ENCODE measurements at places on chromosomes 6 and 20.

- no peaks in the 10 kb centered on the region for H3K27me3 ChIP-seq
- H3K27ac ChIP-seq = no peak overlapping the region
- peaks cover 1% of the 10 kb centered on the region for H3K36me3 ChIP-seq
- H3K4me3 ChIP-seq = no peak overlapping the region
- no peak for DNase-seq
These were observed 210.5 kb upstream of the SHLD1 start for GRCh38 chr20:5539691-5540090.

DNA sequence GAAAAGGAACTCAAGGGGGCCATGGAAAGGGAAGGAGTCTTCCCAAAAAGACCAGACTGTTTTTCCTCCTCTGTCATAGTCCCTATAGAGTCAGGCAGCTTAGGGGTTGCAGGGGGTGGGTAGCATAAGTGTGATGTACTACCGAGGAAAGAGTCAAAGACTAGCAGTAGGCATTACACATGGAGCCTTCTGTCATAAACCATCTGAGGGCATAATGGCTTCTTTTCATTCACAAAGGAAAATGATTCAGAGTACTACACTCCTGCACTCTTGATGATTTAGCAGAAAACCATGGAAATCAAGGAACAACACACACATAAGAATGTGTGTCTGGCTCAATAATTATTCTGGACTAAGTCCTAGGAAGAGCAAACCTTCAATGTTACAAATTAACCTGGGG, 14.9 kb downstream of the PLN start:
- peak; percentile 23 for DNase-seq
- H3K4me1 ChIP-seq = peaks cover 3% of the 10 kb centered on the region
- peak overlapping the region; percentile 5 for H3K27ac ChIP-seq
- H3K27me3 ChIP-seq = no peaks in the 10 kb centered on the region

DNA sequence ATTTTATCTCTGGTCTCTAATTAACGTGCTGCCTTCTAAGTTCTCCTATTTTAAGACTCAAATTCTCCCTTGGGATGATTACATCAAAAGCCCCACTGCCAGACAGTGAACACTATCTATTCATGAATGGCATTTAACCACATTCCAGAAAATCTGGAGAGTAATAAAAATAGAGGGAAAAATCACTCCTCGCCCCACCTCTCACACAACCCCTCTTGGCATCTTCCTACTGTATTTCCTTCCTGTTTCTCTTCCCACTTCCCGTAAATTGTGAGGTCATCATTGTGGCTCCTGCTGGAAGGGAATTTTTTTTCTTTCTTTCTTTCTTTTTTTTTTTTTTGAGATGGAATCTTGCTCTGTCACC, 31.5 kb downstream of the RAB44 start:
- no peak for DNase-seq
- peaks cover 5% of the 10 kb centered on the region for H3K4me1 ChIP-seq
- no peaks in the 10 kb centered on the region for H3K27me3 ChIP-seq
- no peak overlapping the region for H3K4me3 ChIP-seq

DNA sequence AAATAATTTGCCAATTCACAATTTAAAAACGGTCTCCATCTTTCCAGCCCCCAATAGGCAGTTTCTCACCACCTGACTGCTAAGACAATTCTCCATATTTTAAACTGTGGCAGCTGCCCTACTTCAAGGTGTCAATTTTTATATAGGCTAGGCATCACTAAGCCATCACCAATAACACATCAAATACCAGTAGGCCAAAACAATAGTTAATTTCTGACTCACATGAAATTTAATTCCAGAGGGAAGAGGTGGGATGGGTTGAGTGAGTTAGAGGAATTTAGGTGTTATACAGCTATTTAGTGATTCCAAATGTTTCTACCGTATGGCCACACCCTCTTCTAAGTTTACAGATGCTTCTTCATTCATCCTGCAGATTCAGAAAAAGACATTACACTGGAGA, 49.9 kb downstream of the GFRAL start:
- DNase-seq = no peak
- H3K4me3 ChIP-seq = no peak overlapping the region

DNA sequence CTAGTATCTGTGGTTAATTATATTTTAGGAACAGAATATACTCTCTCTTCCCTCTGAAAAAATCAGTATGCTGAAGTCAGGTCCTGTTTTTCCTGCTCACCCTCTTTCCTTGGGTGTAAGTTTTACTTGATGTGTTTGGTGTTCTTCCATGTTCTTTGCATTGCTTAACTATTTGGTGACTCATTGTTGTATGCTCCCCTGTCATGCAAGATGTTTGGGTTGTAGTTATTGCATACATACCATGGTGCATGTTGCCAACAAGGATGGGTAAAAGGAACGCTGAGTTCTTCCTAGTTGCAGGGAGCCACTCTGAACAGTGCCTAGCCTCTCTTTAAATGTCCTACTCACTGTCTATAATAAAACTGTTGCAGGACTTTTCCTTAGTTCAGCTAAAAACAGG, 207.9 kb upstream of the LAMP5 start:
- no peak overlapping the region for H3K27ac ChIP-seq
- H3K4me3 ChIP-seq = no peak overlapping the region
- peak; percentile 90 for DNase-seq
- peaks cover 5% of the 10 kb centered on the region for H3K4me1 ChIP-seq
- no peaks in the 10 kb centered on the region for H3K36me3 ChIP-seq

DNA sequence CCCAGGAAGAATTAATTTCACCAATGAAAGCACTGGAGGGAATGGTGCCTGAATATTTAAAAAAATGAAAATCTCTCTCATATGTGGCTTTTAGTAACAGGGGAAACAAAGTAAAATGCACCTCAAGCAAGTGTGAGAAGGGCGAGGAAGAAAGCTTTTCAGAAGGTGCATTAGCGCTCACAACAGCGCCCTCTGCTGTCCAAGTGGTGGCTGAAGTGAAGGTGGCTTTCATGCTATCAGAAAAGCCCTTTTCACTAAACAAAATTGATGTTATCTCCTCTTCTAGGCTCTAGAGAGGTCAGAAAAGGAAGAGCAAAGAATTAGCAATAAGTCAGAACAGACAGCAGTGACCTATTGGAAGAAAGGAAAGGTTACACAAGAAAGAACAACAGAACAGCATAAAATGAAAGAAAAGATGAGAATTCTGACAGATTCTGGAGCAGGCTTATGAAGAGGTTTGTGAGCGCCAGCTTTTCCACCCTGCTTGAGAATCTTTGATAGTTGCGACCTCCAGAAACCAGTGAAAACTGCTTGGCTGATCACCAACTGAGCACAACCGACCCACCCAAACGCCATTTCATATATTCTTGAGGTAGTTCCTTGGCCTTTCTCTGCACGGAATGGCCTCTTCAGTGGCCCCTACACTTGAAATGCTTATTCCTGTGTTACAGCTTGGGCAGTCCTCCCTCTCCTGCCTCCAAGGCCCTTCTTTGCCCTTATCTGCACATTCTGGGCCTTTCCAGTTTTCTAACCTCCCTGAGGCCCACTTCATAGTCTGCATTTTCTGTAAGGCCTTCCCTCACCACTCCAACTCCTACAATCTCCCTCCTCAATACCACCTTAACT, 45.3 kb downstream of the SMLR1 start:
- H3K36me3 ChIP-seq = peaks cover 8% of the 10 kb centered on the region
- no peaks in the 10 kb centered on the region for H3K4me1 ChIP-seq

- DNase-seq = no peak
- H3K36me3 ChIP-seq = no peaks in the 10 kb centered on the region
- no peak overlapping the region for H3K4me3 ChIP-seq
- peaks cover 21% of the 10 kb centered on the region for H3K27me3 ChIP-seq
- no peak overlapping the region for H3K27ac ChIP-seq
These were observed 45.0 kb downstream of the BMP2 start for GRCh38 chr20:6812530-6812929.

DNA sequence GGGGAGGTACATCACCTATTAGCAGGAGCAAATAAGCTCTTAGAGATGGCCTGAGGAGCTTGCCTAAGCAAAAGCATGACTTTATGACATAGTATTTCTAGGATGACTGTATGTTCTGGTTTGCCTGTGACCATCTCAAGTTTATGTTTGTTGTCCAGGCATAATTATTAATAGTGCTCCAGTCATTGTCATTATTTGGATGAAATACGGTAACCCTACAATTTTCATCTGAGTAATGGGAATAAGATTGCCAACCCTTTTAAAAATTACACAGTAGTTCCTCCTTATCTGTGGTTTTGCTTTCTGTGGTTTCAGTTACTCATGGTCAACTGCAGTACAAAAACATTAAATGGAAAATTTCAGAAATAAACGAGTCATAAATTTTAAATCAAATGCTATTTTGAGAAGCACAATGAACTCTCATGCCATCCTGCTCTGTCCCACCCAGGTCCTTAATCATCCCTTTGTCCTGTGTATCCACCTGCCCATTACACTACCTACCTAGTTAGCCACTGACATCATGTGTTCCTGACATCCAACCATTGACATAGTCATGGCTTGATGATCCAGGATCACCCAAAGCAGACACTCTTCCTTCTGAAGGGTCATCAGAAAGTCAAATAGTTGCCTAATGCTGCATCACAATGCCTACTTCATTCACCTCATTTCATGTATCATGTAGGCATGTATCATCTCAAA, 27.0 kb upstream of the TFB1M start:
- no peak overlapping the region for H3K27ac ChIP-seq
- peak; percentile 88 for DNase-seq
- H3K4me1 ChIP-seq = no peaks in the 10 kb centered on the region
- H3K36me3 ChIP-seq = no peaks in the 10 kb centered on the region
- no peaks in the 10 kb centered on the region for H3K27me3 ChIP-seq

DNA sequence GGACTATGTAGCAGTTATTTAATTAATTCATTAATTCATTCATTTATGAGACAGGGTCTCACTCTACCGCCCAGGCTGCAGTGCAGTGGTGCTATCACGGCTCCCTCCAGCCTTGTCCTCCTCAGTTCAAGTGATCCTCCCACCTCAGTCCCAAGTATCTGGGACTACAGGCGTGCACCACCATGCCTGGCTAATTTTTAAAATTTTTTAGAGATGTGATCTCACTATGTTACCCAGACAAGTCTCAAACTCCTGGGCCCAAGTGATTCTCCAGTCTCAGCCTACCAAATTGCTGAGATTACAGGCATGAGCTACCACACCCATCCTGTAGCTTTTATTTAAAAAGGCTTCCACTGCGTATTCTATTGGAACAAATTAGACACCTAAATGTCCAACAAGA, 23.4 kb downstream of the SRPK1 start:
- H3K27me3 ChIP-seq = no peaks in the 10 kb centered on the region
- H3K36me3 ChIP-seq = peaks cover 6% of the 10 kb centered on the region
- H3K4me1 ChIP-seq = peaks cover 5% of the 10 kb centered on the region
- no peak for DNase-seq
- no peak overlapping the region for H3K27ac ChIP-seq
- no peak overlapping the region for H3K4me3 ChIP-seq

DNA sequence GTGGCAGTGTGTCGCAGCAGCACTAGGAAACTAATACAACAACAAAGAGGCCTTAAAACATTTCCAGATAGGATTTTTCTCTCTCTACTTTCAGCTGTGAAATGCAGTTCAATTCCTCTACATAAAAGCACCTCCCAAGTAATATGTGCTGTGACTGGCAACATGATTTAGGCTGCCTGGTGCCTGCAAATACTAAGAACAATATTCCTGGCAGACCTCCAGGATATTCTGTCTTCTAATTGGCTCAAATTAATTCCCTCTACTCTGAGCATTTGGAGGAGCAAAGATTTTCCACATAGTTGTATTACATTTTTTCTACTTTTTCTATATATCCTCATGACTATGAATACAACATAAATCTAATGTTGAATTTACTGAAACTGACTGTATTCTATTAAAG, 33.2 kb downstream of the SCGN start:
- no peaks in the 10 kb centered on the region for H3K36me3 ChIP-seq
- no peak overlapping the region for H3K4me3 ChIP-seq
- H3K4me1 ChIP-seq = no peaks in the 10 kb centered on the region
- H3K27ac ChIP-seq = no peak overlapping the region
- H3K27me3 ChIP-seq = peaks cover 17% of the 10 kb centered on the region

- no peaks in the 10 kb centered on the region for H3K27me3 ChIP-seq
- peaks cover 16% of the 10 kb centered on the region for H3K36me3 ChIP-seq
- H3K4me1 ChIP-seq = peaks cover 2% of the 10 kb centered on the region
- no peak overlapping the region for H3K4me3 ChIP-seq
- H3K27ac ChIP-seq = no peak overlapping the region
These were observed 2.3 kb downstream of the DTD1 start for GRCh38 chr20:18589941-18590674.

DNA sequence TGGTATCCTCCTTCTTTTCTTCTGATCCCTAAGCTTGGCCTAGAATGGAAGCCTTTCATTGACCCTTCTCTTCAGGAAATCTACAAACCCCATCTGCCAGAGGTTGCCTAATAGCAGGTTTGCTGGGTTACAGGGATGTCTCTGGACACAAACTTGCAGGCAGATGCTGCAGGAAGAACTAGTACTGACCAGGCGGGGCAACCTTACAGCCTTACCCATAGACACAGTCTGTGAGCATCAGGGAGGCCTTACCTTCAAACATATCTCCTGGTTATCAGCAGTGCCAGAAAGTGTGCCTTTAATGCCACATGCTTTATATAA, 2.6 kb downstream of the SCUBE3 start:
- H3K4me1 ChIP-seq = peaks cover 22% of the 10 kb centered on the region
- DNase-seq = no peak
- H3K27ac ChIP-seq = no peak overlapping the region
- H3K27me3 ChIP-seq = peaks cover 60% of the 10 kb centered on the region
- H3K36me3 ChIP-seq = no peaks in the 10 kb centered on the region
- H3K4me3 ChIP-seq = peak overlapping the region; percentile 82

GRCh38 chr6:14591998-14592397, 474.4 kb downstream of the CD83 start:
- H3K36me3 ChIP-seq = no peaks in the 10 kb centered on the region
- DNase-seq = no peak
- no peaks in the 10 kb centered on the region for H3K4me1 ChIP-seq
- H3K27ac ChIP-seq = no peak overlapping the region

- H3K4me3 ChIP-seq = peak overlapping the region; percentile 8
- H3K27me3 ChIP-seq = peaks cover under 1% of the 10 kb centered on the region
- peak; percentile 65 for DNase-seq
- H3K36me3 ChIP-seq = peaks cover 13% of the 10 kb centered on the region
- H3K4me1 ChIP-seq = peaks cover 29% of the 10 kb centered on the region
These were observed 45.4 kb downstream of the MDFI start for GRCh38 chr6:41683523-41684310.

GRCh38 chr6:168128006-168128630, 49.1 kb upstream of the FRMD1 start:
- H3K27ac ChIP-seq = no peak overlapping the region
- no peaks in the 10 kb centered on the region for H3K36me3 ChIP-seq

DNA sequence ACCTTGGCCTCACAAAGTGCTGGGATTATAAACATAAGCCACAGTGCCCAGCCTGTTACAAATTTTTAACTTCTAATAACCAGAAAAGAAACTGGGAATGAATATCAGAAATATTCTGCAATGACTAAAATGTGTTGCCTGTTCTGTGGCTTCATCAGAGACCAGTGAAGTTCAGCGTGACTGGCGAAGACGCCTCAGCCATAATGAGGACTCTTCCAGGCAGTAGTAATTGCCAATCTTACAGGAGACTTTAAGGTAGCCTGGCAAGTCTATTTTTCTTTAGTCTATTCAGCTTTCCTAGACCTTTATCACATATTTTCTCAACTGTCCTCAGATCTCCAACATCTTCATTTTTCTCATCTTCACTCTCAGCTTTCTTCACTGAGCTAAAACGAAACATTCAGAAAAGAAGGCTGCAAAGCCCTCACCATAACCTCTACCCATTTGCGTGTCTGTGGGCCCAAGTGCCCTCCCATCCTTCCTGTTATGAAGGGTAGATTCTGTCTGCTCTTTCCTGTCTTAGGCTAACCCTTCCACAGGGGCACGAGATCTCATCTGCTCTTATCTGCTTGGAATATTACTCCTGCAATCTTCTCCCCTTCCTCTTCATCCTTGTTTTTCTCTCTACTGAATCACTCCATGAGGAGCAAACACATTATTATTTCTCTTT, 42.0 kb upstream of the OLIG3 start:
- no peaks in the 10 kb centered on the region for H3K36me3 ChIP-seq
- H3K27me3 ChIP-seq = peaks cover 4% of the 10 kb centered on the region
- no peak overlapping the region for H3K27ac ChIP-seq
- no peak overlapping the region for H3K4me3 ChIP-seq

All from mesenchymal stem cell (in vitro differentiated cells and primary cell).